ENCODE measurements at places on chromosomes 5 and 9. TPM values are rescaled to one million over a fixed set of nuclear protein-coding genes. Genes with fewer than 3 reads are reported as not detected.

- DNase-seq: no peak
These were observed 274.8 kb upstream of the PANK3 start for GRCh38 chr5:168853972-168854371.

DNA sequence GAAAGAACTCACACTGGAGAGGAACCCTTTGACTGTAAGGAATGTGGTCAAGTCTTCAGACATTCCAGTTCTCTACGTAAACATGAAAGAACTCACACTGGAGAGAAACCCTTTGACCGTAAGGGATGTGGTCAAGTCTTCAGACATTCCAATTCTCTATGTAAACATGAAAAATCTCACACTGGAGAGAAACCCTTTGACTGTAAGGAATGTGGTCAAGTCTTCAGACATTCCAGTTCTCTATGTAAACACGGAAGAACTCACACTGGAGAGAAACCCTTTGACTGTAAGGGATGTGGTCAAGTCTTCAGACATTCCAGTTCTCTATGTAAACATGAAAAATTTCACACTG is 32.6 kb downstream of the MAPK9 start:
- DNase-seq: no peak

DNA sequence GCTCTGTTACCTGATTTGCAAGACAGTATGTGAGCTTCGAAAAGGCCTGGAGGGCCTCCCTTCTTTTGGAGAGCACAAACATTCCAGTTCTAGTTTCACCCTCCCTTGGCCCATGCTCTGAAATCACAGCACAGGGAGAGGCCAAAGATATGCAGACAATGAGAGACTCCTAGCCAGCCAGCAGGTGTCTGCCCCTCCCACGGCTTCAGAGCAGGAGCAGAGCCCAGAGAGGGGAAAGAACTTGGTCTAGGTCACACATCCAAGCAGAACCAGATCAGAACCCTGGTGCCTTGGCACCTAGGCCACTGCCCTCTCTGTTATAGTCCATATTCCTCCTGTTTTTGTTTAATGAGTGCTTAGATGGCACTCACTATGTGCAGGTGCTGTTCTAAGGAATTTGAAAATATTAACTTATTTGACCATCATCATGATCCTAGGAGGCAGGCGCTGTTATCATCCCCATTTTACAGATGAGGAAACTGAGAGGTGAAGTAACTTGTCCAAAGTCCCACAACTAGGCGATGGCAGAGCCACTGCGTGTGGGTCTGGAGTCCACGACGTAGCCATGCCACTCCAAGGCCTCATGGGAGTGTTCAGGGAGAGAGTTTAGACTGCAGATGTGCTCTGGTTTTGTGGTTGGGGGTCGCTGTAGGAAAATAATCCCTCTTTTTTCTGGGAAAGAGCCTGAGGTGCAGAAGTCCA is 27.2 kb downstream of the TMOD1 start:
- DNase-seq: no peak

DNA sequence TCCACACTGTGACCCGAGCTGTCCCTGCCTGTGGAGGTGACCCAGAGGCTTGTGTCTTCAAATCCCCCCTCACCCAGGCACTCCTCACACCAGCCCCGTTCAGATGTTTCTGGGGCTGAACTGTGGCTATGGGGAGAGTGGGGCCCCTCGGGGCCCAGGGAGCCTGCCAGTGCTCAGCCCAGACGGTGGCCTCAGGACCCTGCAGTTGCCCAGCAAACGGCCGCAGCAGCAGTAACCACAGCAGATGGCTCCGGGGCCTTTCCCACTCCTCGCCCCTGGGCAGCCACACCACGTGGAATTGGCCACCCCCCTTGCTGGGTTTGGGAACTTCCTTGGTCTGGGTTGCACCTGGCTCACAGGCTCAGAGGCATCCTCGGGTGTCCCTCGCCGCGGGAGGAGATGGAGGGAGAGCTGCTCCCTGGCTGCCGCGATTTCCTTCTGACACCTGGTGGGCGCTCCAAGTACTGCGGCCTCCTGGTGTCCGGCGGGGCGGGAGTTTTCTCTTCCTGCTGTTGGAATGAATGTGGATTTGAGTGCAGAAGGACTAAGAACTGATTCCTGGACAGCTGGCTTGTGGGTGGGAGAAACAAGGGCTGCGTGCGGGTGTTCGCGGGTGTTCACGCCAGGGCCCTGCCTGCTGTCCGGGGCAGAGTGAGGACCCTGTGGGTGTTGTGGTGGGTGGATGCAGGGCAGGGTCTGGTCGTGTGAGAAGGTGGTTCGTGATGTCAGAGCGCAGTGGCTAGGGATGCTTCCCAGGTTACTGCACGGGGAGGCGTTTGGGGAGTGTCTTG is 97.5 kb downstream of the COL5A1 start:
- DNase-seq: no peak

- DNase-seq: no peak
These were observed 94.7 kb downstream of the GCNT1 start for GRCh38 chr9:76553680-76554079.

DNA sequence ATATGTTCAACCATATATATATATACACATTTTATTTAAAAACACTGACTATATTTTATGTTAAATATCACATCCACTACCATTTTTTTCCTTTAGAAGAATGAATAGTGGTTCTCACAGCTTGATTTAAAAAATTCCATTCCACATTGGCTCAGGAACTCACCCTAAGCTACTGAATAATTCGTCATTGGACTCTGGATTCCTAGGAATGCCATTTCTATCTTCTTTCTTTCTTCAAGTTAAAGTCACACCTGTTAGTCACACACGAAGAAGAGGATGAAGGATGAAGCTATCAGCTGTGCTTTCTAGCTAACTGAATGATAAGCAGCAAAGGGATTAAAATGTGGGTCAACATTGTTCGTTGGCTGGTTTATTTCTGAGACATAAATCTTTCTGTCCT is 7.9 kb downstream of the ELOVL7 start:
- no peak for DNase-seq

- peak; percentile 17 for DNase-seq
These were observed 19.5 kb upstream of the ARAP3 start for GRCh38 chr5:141701360-141702119.

- no peak for DNase-seq
These were observed 41.4 kb upstream of the PJA2 start for GRCh38 chr5:109451146-109451545.

DNA sequence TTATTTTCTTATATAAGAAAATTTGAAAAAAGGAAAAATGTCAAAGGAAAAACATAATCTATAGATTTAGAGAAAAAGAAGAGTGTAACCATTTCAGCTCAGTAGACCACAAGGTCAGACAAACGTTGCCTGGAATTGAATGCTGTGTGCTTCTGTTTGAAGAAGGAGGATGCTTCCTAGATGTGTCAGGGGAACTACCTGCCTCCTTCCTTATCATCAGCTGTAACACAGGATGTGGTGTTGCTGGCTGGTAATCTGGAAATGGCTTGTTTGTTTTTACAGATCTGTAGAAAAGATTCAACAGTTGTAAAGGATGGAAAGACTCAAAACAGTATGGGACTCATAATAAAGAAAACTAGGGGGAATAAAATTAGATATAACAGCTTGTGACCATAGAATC is 160.7 kb upstream of the MEF2C start:
- DNase-seq: no peak

DNA sequence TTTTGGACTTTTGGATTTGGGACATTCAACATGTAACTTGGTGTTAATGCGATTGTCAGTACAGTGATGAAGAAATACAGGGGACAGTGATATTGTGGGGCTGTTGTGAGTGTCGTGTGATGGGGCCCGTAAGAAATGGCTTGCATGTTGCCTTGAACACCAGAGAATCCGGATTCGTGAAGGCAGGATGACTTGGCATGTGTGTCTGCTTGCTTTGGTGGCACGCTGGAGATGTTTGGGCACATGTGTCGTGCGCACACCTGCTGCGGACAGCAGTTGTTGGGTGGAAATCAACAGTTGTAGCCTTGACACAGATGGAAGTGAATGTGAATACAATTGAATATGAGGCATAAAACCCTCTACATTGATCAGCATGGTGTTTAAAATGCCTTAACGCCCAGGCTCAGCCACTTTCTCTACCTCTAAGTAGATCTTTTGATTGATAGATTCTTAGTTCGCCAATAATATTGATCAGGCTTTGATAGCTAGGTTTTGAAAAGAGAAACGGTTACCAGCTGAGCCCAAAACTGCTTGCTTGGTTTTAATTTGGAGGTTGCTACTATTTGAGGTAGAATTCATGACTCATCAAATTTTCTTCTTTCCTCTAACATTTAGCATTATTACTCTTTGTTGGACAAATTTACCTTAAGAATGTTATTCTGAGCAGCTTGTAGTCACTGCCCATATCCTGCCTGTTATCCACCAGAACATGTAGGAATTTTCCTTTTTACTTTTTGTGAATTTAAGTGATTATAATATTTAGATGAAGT is 94.4 kb downstream of the TRIO start:
- no peak for DNase-seq

CACFD1 gene
- 4.0 TPM for total RNA-seq

PCDHGA6 gene
- total RNA-seq: 0.32 TPM

MRPS27 gene
- total RNA-seq: 95.3 TPM

SNX18 gene
- 1.2 TPM for total RNA-seq
